Activated CD4-positive, alpha-beta T cell treated with anti-CD3 and anti-CD28 coated beads, Interleukin-2, amount 50 U/mL, for 4 hours (primary cell): ENCODE measurements at places on chromosomes 2 and 18.

- no peak for DNase-seq
Observed at GRCh38 chr2:200637901-200638300, 52.1 kb downstream of the AOX1 start.

DNA sequence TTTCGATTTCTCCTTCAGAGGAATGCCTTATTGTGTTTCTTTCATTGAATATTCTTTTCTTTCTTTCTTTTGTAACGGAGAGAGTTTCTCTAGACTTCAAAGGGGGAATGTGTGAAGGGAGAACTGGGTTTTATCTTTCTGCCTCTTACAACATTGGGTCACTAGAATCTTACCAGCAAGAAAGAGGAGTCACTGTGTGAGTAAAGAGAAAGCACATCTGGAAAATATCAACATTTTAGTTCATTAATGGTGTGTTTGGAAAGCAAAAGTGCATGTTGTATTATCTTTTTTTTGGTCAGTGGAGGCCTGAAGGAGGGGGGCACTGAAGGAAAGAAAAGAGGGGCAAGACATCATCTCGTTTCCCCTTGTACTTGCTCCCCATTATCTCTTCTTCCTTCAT lies 86.6 kb upstream of the THOC1 start:
- DNase-seq, result no peak

- no peak for DNase-seq
Observed at GRCh38 chr2:238060096-238060541, 682 bp upstream of the SCLY start.

DNA sequence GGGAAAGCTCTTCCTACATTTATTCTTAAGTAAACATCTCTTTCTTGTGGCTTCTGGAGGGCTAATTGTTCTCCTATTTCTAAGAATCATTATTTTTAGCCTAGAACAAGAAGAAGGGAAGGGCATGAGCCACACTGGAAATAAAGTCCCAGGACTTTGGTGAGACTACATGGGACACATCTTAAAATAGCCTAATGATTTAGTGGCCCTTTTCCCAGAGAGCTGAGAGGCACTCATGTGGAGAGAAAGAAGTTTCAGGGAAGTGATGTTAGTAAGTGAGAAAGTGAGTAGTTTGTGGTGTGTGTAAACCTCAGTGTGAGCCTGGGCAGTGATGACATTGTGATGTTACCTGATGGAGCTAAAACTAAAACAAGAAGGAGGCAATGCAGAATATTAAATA lies 14.6 kb downstream of the ITGA4 start:
- DNase-seq, result no peak

DNA sequence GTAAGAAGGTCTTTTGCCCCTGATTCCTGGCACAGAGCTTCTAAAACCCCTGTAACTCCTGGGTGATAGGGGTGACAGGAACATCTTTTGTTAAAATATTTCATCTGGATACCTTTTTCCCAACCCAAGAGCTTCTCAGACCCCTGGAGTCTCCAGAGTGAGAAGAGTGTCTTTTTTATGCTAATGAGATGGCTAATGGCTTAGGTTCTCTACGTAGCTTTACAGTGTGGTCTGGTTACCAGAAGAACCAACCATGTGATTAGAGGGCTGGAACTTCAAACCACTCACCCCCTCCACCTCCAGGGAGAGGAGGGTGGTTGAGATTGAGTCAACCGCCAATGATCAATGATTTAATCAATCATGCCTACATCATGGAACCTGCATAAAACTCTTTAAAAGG lies 16.2 kb upstream of the DCC start:
- no peak for DNase-seq

DNA sequence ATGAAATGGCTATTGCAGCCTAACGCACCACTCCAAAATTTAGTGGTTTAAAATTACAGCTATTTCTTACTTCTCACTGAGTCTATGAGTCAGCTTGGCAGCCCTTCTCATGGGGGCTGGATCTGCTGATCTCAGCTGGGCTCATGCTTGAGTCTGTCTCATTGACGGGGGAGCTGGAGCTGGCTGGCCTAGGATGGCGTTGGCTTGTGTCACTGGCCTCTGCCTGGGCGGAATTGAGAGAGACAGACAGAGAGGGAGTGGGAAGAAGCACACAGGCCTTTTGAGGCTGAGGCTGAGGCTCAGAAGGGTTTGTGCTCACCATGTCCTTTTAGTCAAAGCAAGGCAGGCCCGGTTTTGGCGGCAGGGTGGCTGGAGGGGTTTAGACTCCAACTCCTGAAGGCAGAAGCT lies 412.1 kb upstream of the MYT1L start:
- no peak for DNase-seq

GRCh38 chr2:191488135-191488534 lies 189.8 kb upstream of the NABP1 start:
- DNase-seq, result no peak

DNA sequence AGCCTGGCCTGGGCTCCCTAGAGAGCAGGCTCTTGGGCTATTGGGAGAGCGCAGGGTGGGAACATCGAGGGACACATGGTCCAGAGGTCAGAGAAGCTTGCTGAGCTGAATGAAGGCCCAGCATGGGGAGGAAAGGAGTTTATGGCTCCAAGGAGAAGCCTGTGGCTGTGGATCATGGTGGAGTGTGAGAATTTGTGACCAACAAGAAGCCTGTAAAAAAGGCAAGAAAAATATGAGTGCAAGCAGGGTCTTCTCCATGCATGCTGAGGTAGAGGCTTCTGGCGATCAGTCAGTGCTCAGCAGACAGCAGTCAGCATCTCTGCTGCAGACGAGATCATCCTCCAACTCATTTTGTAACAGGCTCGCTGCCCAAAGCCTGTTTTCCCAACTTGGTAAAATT lies 1.3 kb upstream of the SCYGR3 start:
- DNase-seq, result no peak

DNA sequence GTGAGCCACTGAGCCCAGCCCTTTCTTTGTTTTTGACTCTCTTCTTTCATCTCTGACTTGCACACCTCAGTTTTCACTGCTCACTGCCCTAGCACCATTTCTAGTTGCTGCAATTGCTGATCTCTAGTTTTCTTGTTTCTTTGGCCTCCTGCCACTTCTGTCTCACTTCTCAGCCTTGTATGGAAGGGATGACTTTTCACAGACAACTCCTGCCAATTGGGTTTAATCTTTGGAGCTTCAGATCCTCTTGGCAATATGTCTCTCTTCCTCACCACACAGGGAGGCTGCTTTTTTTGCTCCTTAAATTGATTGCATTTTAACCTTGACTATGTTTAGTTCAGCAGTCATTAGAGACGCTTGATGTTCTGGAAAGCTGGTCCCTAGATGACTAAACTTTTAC lies 323.1 kb downstream of the CTNNA2 start:
- no peak for DNase-seq

DNA sequence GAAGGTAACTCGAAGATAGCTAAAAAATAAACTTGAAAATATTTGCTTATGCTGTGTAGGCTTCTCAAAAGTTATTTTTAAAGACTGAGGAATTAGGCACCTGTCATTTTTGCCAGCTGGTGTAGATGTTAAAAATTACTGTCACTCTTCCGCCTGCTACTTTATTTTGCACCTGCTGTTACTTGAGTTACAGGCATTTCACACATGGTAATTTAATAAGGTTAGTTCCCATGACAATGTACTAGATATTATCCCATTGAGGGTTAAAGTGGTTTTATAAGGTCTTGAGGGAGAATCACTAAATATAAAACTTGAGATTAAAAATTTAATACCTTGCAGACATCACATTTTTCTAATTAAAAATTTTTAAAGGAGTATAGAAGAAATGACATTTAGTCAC lies 26.6 kb downstream of the MYL1 start:
- DNase-seq, result no peak

GRCh38 chr2:2890901-2891300 lies 486.7 kb downstream of the EIPR1 start:
- DNase-seq, result no peak

GRCh38 chr2:155424518-155424917 lies 726.0 kb downstream of the KCNJ3 start:
- DNase-seq, result no peak

- no peak for DNase-seq
Observed at GRCh38 chr2:160317181-160318099, 117.4 kb upstream of the ITGB6 start.

DNA sequence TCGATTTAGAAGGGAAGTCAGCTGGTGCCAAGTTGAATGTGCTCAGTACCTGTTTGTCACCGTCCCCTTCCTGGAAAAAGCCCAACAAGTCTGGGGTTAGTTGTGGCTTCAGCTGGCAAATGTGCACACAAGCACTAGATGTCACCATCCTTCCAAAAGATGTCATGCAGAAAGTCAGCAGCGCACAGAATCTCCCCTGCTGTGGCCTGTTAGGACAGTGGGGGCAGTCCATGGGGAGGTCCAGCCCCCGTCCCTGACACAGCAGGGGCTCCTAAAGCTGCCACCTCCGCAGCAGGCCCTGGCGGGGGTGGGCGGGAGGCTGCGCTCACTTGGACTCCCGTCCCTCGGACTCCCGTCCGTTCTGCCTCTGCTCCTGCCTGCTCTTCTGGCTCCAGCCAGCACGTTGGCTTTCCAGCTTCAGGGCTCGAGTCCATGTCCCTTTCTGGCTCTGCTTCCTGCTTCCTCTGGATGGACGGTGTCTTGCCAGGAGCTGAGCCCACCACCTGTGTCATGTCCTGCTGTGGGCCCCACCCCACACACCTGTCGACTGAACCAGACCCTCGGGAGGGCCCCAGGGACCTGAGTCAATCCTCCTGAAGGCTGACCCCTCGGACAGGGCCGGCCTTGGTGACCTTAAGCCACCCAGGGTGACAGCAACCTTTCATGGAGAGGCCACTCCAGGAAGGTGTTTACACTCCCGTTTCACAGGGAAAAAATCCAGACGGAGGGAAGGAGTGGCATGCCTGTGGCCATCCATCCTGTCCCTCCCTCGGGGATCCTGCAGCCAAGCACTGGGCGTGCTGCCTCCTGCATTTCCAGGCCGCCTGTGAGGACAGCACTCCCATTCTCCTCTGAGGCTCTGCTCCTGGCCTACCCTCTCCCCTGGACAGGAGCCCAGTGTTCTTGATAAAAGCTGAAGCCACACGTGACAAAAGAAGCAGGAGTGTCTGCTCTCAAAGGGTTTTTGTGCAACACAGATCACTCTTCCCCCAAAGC lies 8.5 kb downstream of the RAB17 start:
- peak; percentile 25 for DNase-seq

DNA sequence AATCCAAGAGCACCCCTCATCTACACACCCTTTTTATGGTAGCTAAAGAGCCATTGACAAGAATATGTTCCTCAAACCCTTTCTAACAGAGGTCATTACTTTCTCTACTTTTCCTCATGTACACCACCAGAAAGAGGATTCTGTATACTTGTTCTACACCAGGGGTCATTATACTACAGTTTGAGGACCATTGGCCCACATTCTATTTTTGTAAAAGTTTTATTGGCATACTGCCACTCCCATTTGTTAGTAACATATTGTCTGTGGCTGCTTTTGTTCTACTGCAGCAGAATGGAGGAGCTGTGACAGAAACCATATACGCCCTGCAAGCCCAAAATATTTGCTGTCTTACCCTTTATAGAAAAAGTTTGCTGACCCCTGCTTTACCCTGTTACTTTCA lies 14.3 kb downstream of the HTR2B start:
- DNase-seq, result no peak

GRCh38 chr2:124489686-124490085 lies 464.6 kb downstream of the CNTNAP5 start:
- no peak for DNase-seq

- DNase-seq, result no peak
Observed at GRCh38 chr2:8522687-8523086, 159.2 kb upstream of the ID2 start.

- DNase-seq, result no peak
Observed at GRCh38 chr2:138324068-138324771, 177.3 kb upstream of the SPOPL start.

GRCh38 chr18:62357079-62357719 lies 32.1 kb downstream of the TNFRSF11A start:
- DNase-seq, result no peak

DNA sequence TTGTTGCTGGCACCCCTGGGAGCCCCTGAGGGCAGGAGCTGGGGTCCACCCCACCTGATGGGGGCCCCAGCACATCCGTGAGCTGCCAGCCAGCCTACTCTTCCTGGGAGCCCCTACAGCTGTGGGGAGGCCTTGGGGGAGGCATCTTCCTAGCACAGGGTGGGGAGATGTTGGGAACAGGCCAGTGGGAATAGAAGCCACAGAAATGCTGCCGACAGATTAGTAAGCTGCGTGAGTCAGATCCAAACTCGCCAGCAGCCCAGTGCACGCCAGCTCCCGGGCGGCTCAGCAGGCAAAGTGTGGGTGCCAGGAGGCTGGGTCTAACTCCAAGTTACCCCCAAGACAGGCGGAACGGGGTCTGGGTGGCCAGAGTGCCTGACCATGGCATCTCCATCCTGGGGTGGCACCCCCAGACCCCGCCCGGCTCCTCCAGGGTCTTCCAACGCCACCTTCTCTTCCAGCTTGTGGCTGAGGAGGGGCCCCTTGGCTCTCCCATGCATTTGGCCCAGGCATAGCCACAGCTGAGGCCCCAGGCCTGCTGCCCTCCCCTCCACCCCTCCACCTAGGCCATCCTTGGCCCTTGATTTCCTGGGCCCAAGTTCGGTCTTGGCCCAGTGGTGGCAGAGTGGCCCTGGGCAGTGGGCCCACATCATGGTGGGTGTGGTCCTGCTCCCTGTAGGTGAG lies 15.3 kb downstream of the CROCC2 start:
- DNase-seq, result no peak
